NCI-H1930 (cell line): ENCODE measurements at places on chromosomes 7 and 10.

GRCh38 chr7:132499065-132499464 is 77.2 kb downstream of the PLXNA4 start:
- no peak for DNase-seq

- DNase-seq, result no peak
Measured at GRCh38 chr10:73867871-73868631, 6.3 kb downstream of the CAMK2G start.

GRCh38 chr10:100362570-100363496 is 15.8 kb downstream of the SCD start:
- no peak for DNase-seq

- no peak for DNase-seq
Measured at GRCh38 chr10:133420028-133420427, 4.4 kb downstream of the SPRN start.

DNA sequence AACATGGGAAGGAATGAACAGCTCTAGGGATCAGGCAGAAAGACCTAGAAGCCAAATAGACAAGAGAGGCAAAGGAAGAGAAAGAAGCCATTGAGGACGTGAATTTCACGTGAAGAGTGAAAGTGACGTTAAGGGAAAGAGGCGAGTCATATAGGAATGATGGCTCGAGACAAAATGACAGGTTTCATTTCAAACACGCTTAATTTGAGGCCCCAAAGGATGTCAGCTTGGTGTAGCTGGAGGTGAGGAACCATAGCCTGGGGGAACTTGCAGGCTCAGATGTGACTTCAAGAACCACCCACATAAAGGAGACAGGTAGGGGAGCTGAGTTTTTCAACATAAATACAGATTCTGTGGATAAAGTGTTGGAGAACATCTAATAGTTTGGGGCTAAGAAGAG is 84.3 kb upstream of the ATP6V0A4 start:
- no peak for DNase-seq

- no peak for DNase-seq
Measured at GRCh38 chr10:46542567-46543465, 13.6 kb downstream of the GPRIN2 start.

DNA sequence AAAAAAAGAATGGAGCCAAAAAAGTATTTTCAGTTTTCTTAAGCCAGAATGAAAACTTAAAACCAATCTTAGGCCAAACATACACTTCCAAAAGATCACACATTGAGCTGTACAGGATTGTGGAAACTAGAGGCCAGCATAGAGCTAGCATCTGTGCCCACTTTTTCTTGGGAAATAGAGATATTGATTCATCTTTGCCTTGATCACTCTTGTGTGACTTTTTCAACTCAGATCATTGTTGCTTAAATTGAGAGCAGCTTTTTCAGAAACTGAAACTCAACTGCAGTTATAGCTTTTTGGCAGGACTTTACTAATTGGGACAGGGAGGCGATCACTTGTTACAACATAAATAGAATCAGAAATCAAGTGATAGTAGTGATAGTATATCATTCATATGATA is 132.2 kb downstream of the PRKG1 start:
- no peak for DNase-seq
